ENCODE measurements at places on chromosomes 7 and 10. TPM values are rescaled to one million over a fixed set of nuclear protein-coding genes. Genes with fewer than 3 reads are reported as not detected.

ANKRD2 gene
- not detected for total RNA-seq

IL6 gene
- 37.3 TPM for total RNA-seq

VIM gene
- total RNA-seq: 6,230 TPM

LLCFC1 gene
- not detected for total RNA-seq

SFR1 gene
- total RNA-seq: 0.32 TPM

CPEB3 gene
- total RNA-seq: 2.8 TPM

NPFFR1 gene
- total RNA-seq: not detected

RASSF4 gene
- total RNA-seq: 40.0 TPM

TLX1 gene
- not detected for total RNA-seq

CYP2C19 gene
- total RNA-seq: not detected

CALHM3 gene
- not detected for total RNA-seq

- DNase-seq: no peak
- no peak overlapping the region for H3K4me3 ChIP-seq
- H3K4me1 ChIP-seq: peaks cover 36% of the 10 kb centered on the region
- H3K27me3 ChIP-seq: no peaks in the 10 kb centered on the region
- H3K36me3 ChIP-seq: no peaks in the 10 kb centered on the region
These were observed 18.8 kb downstream of the UNC5B start for GRCh38 chr10:71231206-71231605.

DNA sequence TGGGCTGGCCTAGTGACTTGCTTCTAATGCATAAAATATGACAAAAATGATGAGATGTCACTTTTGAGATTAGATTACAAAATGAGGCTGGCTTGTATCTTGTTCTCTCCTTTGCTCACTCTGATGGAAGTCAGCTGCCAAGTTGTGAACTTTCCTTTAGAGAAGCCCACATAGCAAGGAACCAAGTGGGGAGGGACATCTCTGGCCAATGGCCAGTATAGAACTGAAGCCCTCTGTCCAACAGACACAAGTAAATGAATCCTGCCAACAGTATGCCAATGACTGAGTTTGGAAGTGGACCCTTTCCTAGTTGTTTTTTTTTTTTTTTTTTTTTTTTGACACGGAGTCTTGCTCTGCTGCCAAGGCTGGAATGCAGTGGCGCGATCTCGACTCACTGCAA, 3.3 kb downstream of the ZC3HC1 start:
- no peak overlapping the region for H3K4me3 ChIP-seq
- no peak for DNase-seq
- peaks cover 9% of the 10 kb centered on the region for H3K36me3 ChIP-seq
- no peaks in the 10 kb centered on the region for H3K4me1 ChIP-seq
- no peaks in the 10 kb centered on the region for H3K27me3 ChIP-seq
- H3K27ac ChIP-seq: no peak overlapping the region

GRCh38 chr10:42551582-42552187, 86.7 kb downstream of the ZNF33B start:
- peak overlapping the region; percentile 87 for H3K4me3 ChIP-seq
- peaks cover 6% of the 10 kb centered on the region for H3K36me3 ChIP-seq
- DNase-seq: no peak
- no peak overlapping the region for H3K27ac ChIP-seq
- peaks cover 6% of the 10 kb centered on the region for H3K4me1 ChIP-seq
- no peaks in the 10 kb centered on the region for H3K27me3 ChIP-seq

DNA sequence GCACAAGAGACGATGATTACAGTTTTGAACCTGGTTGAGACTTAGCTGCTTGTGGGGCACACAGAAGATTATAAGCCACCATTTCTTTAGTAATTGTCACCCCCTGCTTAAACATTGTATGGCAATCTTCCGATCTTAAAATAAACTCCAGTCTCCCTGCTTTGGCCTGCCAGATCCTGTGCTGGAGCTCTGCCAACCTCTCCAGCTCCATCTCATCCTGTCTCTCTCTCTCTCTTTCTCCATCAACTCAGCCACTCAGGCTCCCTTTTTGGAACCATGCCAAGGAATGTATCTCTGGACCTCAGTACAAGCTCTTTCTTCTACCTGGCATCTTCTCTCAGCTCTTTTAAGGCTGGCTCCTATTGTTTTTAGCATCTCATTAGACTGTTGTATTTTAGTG, 1053.2 kb downstream of the REEP3 start:
- no peaks in the 10 kb centered on the region for H3K27me3 ChIP-seq
- H3K4me1 ChIP-seq: no peaks in the 10 kb centered on the region
- H3K36me3 ChIP-seq: no peaks in the 10 kb centered on the region
- no peak overlapping the region for H3K4me3 ChIP-seq
- no peak overlapping the region for H3K27ac ChIP-seq

GRCh38 chr10:33179067-33179466, 155.4 kb downstream of the NRP1 start:
- DNase-seq: no peak
- H3K4me1 ChIP-seq: no peaks in the 10 kb centered on the region

DNA sequence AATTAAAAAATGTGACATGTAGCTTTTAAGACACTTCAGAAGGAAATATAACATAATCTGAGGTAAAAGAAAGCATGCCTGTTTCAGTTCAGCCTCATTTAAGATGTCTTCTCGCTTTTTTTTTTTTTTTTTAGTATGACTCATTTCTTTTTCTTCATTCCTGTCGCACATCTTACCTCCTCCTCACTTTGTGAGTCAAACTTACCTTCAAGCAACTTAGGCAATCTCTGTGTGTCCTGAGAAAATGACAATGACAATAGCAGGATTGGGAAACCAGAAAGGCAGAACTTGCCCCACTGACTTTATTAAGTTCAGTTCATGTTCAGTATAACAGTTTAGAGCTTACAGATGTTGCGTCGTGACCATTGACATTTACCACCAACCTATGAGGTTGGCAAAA, 7.7 kb downstream of the PTN start:
- no peak for DNase-seq
- H3K4me3 ChIP-seq: no peak overlapping the region
- H3K36me3 ChIP-seq: no peaks in the 10 kb centered on the region
- no peak overlapping the region for H3K27ac ChIP-seq

DNA sequence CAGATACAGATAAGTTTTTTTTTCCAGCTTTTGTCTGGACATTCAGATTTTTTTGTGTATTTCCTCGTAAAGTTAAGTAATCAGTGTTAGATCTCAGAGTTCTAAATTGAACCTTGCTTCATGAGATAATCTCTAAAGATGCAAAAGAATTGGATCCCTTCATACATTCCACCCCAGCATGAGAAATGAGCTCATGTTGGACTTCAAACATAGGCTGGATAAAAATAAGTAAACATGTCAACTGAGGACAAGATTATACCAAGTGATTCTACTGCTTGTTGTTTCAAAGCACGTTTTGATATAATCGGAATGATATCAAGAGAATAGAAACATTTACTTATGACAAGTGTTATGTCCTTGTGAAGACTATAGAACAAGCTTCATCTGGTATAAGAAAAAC, 117.0 kb upstream of the DKK1 start:
- no peak overlapping the region for H3K4me3 ChIP-seq
- H3K27ac ChIP-seq: peak overlapping the region; percentile 32
- DNase-seq: no peak

GRCh38 chr7:12529971-12530710, 40.4 kb upstream of the SCIN start:
- H3K27me3 ChIP-seq: no peaks in the 10 kb centered on the region
- no peak for DNase-seq
- H3K36me3 ChIP-seq: no peaks in the 10 kb centered on the region

DNA sequence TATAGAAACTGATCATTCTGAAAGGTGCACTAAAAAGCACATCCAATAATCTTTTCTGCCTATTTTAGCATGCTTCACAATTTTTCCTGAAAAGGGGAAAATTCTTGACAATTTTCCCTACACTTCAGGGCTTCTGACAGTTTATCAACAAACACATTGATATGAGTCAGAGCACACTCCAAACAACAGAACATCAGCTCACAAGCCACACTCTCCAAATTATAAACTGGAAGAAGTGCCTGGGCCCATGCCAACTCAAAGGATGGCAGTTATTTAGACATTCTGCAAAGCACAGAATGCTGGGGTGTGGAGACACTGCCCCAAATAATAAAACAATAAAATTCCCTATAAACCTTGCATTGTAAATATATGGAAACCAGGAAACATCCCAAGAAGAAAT, 90.8 kb downstream of the ELAPOR2 start:
- H3K4me3 ChIP-seq: no peak overlapping the region
- H3K27ac ChIP-seq: no peak overlapping the region
- H3K36me3 ChIP-seq: no peaks in the 10 kb centered on the region
- H3K27me3 ChIP-seq: no peaks in the 10 kb centered on the region
- H3K4me1 ChIP-seq: no peaks in the 10 kb centered on the region
- DNase-seq: no peak

DNA sequence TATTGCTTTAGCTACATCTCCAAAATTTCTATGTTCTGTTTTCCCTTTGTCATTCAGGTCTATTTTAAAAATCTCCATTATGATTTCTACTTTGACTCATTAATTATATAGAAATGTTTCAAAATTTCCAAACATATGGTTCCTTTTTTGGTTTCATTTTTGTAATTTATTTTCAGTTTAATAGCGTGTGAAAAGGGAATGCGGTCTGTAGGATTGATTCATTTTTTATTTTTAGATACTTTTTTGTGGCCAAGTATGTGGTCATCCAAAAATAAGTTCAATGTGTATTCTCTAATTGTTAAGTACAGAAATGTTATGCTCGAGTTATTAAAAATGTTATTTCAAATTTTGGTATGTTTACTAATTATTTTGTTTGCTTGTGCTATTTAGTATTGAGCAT, 72.5 kb upstream of the ANKRD1 start:
- no peaks in the 10 kb centered on the region for H3K36me3 ChIP-seq
- DNase-seq: no peak
- H3K27me3 ChIP-seq: no peaks in the 10 kb centered on the region

DNA sequence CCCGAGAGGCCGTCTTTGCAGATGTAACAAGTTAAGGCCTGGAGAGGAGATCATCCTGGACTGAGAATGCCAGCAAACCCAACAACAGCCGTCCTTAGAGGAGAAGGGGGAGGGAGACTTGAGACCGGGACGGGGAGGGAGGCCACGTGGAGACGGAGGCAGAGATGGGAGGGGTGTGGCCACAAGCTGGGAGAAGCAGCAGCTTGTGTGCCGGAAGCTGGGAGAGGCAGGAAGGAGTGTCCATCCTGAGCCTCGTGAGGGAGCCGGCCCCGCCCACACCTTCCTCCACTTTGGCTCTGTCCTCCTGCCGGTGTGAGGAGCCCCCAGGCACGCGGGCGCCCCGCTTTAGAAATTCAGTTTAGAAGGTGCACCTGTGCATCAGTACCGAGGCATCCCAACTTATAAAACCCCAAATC, 95.7 kb downstream of the DNAJB6 start:
- no peaks in the 10 kb centered on the region for H3K4me1 ChIP-seq
- H3K4me3 ChIP-seq: no peak overlapping the region
- no peaks in the 10 kb centered on the region for H3K27me3 ChIP-seq
- no peak for DNase-seq
- H3K27ac ChIP-seq: no peak overlapping the region
- H3K36me3 ChIP-seq: no peaks in the 10 kb centered on the region

GRCh38 chr10:20144268-20144667, 328.0 kb downstream of the PLXDC2 start:
- no peak for DNase-seq
- no peaks in the 10 kb centered on the region for H3K27me3 ChIP-seq
- no peak overlapping the region for H3K4me3 ChIP-seq
- H3K36me3 ChIP-seq: peaks cover 7% of the 10 kb centered on the region

DNA sequence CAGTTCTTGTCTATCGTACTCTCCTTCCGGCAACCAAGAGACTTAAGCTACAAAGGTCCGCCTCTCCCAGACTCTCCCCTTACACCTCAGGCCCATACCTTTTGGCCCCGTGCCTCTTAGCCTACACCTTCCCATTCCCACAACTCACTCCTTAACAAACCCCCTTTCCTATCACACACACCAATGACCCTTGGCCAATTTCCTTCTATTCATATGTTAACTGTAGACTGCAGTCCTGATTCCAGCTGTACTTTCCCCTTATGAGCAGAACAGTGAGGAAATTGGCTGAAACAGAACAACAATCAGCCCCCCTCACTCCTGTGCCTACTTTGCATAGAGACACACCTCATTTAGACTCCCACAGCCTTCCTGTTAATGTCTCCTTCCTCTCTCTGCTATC, 1.4 kb upstream of the TMEM139 start:
- H3K27ac ChIP-seq: no peak overlapping the region
- H3K4me1 ChIP-seq: peaks cover 3% of the 10 kb centered on the region
- H3K36me3 ChIP-seq: no peaks in the 10 kb centered on the region

DNA sequence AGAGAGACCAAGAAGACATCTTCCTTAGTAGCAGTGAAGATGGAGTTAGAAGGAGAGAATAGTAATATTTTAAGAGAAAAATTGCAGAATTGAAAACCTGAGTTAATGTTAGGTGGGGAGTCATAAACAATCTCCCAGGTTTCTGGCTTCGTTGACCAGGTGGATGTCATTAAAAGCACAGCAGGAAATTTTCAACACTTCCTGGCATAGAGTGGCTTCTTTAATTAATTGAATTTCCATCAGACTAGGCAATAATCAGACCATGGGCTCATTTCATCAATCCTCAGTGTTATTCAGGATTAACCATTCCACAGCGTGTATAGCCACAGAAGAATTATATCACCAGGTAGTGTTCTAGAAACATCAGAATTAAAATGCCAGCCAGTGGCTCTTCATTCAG, 268.2 kb downstream of the CCDC3 start:
- H3K27ac ChIP-seq: no peak overlapping the region
- H3K27me3 ChIP-seq: no peaks in the 10 kb centered on the region
- DNase-seq: no peak
- H3K4me3 ChIP-seq: no peak overlapping the region
- no peaks in the 10 kb centered on the region for H3K4me1 ChIP-seq

DNA sequence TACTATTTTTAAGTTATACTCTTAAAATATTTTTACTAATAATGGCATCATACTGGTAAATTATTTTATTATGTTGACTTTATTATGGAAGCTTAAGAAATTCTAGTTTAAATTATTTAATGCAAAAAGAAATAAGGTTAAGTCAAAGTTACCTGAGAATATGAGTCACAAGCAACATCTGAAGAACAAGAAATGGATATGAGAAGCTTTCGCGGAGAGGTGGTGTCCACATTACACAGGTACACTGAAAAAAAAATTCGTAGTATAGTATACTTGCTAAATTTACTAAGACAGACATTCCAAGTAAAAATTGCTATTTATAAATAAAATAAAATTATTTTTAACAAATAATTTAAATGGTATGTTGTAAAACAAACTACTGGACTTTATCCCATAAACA, 143.8 kb downstream of the AVL9 start:
- DNase-seq: no peak
- no peaks in the 10 kb centered on the region for H3K4me1 ChIP-seq
- no peaks in the 10 kb centered on the region for H3K27me3 ChIP-seq

GRCh38 chr10:3668276-3668965, 116.6 kb downstream of the KLF6 start:
- no peak for DNase-seq
- no peaks in the 10 kb centered on the region for H3K4me1 ChIP-seq
- no peak overlapping the region for H3K27ac ChIP-seq
- no peak overlapping the region for H3K4me3 ChIP-seq

Measured in ascending aorta (tissue), 2 donors.